ENCODE measurements at places on chromosomes 3 and 15.

DNA sequence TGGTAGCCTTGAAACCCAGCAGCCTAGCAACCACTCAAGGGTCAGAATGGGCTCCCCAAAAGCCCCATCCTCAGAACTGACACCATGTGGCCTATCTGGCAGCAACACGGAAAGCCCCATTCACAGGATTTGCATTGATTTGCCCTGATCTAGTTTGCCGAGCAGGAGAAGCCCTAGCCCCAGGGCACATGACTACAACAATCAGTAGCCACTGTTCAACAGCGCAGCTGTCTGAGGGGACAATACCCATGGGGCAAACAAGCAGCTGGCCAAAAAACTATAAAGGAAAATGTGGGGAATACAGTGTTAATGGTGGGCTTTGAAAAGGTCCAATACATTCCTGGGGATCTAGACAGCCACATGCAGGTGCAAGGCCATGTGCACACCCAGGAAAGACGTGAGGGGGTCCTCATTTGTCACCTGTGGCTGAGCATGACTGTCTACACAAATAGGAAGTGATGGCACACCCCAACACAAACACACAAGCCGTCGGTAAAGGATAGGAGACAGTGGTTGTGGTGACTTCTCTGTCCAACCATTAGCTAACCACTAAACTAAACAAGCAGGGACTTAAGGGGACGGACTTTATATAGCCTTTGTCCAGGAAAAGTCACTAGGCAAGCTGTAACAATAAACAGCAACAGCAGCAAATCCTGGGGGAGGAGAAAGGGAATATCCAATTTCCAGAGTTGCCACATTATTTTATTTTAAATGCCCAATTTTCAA, 113.7 kb downstream of the LRIG1 start:
- no peak for DNase-seq

GRCh38 chr15:74842581-74843444, at the start of gene ULK3:
TSS of gene ULK3 (minus strand) at chr15:74843156. CDS start at chr15:74843105, 51 bp downstream.
- peak; percentile 96 for DNase-seq

- DNase-seq, result no peak
These were observed 990.4 kb downstream of the GBE1 start for GRCh38 chr3:80771085-80771484.

DNA sequence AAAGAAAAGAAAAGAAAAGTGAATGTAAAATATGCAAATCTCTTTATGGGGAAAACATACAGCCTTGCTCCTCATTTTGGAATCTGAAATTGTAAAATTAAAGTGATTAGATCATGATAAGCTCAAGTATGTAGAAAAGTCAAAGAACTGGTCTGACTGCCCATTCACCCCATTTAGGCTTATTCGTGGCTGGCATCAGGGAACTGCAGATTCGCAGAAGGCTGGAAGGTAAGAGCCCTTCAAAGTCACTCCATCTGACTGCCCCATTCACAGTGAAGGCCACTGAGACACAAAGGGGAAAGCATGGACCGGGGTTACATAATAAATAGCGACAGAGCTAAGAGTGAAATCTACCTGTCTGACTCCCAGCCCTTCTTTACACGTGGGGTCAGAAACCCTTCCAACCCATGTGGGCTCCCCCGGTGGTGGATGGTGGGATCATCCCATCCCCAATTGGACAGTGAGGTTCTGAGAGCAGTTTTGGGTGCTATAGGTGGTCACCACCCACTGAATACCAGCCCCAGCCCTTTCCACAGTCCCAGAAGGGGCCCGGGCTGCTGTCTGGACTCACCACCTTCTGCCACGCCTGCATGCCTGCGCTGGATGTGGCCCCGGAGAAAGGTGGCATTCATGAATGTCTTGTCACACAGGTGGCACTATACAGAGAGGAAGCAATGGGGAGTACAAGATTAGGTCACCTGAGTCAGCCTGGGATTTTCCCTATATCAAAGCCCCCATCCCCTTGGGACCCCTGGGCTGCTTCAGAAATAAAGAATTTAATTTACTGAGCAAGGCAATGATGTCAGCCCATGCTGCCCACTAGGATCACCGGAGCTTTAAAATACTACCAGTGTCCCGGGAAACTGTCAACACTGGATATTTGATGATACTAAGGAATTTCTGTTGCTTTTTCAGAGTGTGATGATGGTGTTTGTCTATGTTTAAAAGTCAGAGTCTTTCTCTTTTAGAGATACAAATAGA, 17.9 kb downstream of the DZIP1L start:
- no peak for DNase-seq

- no peak for DNase-seq
These were observed 155.1 kb downstream of the IGF1R start for GRCh38 chr15:98803228-98804056.

GRCh38 chr3:26273196-26273595, 349.4 kb upstream of the LRRC3B start:
- DNase-seq, result no peak

DNA sequence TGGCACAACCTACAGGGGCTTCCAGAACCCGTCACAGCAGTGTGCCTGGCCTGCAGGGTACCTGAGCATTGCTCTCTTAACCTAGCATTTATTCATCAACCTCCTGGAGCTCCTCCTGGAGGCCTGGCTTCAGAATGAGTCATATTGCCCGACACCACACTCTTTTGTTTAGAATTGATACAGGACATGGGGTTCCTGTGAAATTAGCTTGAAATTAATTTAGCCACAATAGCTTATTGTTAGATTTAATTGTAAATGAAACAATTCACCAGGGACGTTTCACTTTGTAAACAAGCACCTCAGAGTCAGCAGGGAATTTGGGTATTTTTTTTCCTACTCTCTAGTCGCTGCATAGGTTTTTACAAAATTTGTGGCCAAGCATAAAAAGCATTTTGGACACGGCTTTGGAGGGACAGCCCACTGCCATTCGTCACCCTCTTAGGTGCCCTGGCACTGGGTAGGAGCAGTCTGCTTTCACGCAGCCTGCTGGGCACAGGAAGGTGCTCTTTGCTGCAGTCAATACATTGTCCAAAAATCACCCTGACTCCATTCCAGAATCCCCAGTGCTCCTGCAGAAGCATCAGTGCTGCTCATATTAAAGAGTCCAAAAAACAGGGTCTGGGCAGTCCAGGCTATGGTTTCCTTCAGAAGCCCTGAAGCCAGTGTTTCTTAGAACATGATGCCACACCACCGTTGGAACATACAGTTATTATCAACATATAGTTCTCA, 60.8 kb upstream of the MEF2A start:
- DNase-seq, result no peak

- no peak for DNase-seq
These were observed 70.2 kb downstream of the APBA2 start for GRCh38 chr15:28955993-28956421.

GRCh38 chr3:195897081-195897852, 11.1 kb downstream of the TNK2 start:
- DNase-seq, result peak; percentile 29

- no peak for DNase-seq
These were observed 12.0 kb downstream of the SNRK start for GRCh38 chr3:43298292-43298691.

Data from A549 (cell line).